ENCODE measurements at places on chromosomes 7 and 10.
A peak's percentile ranks its signal among the peaks of the same experiment; 100 is the strongest.

DNA sequence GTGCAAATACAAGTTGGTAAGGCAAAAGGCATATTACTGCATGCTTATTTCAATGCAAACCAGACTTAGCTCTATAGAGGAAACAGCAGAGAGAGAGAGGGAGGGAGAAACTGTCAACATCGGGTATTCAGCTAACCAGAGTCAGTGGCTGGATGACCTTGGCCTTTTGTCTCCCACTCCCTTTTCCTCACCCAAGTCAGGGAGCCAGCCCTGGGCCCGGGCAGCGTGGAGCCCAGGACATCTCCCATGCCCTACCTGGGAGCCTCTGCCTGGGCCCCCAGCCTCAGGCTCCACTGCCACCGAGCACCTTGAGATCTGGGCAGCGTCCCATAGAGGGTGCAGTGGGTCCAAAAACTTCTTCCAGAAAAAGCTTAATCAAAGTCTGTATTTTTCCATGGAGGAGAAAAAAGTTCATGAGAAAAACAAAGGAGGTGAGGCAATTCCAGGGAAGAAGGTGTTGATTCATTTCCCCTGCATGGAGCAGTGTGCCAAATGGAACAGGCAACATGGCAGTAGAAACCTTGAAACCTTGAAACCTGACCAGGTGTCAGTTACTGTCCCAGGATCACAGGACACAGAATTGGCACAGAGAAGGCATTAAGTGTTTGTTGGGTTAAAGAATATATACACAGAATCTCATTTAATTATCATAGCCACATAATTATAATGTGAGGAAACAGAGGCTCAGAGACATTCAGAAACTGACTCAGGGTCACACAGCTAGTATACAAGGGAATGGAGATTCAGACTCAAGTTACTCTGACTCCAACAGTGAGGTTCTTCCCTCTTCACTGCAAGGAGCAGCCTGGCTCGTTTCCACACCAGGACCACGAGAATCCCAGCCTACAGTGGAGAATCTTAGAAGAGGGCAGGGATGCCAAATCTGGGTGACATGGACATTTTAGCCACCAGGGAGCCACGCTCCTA is 5.8 kb upstream of the NCOA4 start:
- DNase-seq, result no peak

DNA sequence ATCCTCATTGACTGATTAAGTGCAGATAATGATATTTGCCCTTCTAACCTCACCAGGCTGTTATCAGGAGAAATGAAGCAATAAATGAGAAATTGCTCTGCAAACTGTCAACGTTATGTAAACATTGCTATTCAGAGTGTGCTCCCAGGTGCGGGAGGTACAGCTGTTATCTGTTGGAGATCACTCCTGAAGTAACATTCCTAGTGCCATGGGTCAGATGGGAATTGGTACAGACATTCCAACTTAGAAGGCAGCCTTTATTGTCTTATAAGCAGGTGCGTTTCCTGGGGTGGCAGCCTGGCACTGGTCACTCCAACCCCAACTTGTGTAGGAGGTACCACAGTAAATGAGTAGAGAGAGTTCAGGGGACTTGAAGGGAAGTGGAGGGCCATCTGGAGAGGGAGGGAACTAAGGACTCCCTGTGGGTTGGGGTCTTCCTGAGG is 36.8 kb downstream of the HK1 start:
- peak; percentile 71 for DNase-seq

DNA sequence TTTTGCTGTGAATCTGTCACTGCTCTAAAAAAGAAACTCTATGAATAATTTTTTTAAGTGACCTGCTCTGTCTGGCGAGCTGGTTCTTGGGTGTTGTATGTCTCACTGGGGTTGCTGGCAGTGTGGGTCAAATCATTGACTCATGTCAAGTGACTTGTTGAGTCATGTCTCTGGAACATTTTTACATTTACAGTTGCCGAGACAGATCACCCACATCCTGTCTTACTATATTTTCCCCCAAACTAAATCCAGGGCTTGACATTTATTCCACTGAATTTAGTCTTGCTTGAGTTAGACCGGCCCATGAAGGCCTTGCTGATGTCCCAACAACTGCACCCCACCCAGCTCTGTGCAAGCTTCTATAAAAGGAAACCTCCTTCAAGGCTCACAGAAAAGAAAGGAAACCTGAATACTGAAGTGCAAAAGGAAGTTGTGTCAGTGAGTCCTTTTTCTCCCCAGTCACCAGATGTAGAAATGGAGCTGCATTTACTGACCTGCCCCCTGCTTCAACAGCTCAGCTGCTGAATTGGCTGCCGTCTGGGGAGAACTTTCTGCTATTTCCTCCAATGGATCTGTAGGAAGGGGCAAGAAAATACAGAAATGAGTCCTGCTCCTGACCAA is 290.3 kb downstream of the TNS3 start:
- peak; percentile 30 for DNase-seq

- no peak for DNase-seq
Observed at GRCh38 chr7:156162451-156162850, 350.2 kb upstream of the SHH start.

- DNase-seq, result no peak
Observed at GRCh38 chr7:77420986-77421672, 5.0 kb upstream of the GSAP start.

DNA sequence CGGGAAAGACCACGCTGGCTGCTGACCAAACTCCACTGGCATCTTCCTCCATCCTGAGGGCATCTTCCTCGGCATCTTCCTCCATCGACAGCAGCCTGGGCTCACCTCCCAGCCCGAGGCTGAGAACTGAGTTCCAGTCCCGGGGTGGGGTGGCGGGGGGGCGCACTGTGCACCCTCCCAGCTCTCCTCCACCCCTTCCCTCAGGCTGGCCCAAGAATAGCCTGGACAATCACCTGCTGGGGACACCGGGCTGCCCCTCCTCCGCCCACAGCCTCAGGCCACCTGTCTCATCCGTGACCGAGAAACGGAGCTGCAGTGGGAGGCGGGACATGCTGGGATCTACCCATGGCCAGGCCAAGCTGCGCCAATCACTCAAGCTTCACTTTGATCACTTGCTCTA is 37.2 kb downstream of the DIP2C start:
- no peak for DNase-seq

DNA sequence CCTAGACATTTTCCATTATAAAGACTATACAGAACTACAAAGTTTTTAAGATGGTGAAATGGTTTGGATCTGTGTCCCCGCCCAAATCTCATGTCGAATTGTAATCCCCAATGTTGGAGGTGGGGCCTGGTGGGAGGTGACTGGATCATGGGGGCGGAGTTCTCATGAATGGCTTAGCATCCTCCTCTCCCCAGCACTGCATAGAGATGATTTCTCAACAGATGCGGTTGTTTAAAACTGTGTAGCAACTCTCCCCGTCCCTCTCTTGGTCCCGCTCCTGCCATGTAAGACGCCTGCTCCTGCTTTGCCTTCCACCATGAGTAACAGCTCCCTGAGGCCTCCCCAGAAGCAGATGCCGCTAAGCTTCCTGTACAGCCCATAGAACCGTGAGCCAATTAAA is 1.6 kb downstream of the FAM133B start:
- DNase-seq, result peak; percentile 41

DNA sequence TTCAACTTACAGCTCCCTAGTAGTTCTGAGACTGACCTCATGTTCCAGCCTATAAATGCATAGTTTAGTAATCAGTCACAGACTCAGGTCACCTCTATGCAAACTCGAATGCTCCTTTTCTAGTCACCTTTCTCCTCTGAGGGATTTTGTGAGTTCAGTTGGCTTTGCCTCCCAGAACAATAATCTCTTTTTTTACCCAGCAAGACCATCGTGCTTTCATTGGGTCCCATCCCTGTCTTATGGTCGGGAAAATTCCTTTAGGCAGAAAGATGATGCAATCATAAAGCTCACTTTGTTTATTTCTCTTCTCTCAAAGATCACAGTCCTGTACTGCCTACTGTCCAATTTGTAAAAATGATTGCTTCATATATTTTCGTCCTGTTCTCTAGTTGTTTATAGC is 38.4 kb downstream of the TWIST1 start:
- no peak for DNase-seq

DNA sequence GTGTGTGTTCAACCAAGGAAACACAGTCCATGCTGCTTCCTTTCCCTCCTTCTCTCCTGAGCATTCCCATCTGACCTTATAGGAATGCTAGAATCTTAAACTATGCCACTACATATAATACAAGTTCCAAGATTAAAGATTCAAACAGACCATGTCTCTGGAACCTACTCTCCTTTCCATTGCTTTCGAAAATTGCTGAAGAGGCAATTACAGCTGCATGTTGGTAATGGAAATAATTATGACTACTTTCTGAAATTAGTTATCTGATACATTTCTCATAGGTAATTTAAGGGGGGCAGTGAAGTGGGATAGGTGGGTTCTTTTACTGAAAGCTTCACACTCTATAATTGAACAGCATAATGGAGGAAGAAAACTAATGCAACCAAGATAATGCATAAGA is 285.9 kb upstream of the YAE1 start:
- no peak for DNase-seq

DNA sequence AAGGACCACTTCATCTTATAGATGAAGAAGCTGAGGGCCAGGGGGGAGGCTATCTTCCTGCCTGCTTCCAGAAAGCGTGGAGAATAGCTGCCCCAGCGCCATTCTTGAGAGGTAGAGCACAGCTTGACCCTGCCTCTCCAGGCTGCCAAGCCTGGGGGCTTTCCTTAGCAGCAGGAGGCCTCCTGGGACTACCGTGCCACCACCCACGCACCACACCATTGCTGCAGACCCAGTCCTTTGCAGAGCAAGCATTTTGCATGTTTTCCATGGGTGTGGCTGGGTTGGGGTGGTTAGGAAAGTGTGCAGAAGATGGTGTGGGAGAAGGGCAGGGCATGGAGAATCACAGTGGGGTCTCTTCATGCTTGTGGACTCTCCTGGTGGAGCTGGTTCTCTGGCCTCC is 64.9 kb downstream of the TBXAS1 start:
- DNase-seq, result no peak

GRCh38 chr10:14670551-14671240 is 104.0 kb downstream of the FAM107B start:
- DNase-seq, result no peak

DNA sequence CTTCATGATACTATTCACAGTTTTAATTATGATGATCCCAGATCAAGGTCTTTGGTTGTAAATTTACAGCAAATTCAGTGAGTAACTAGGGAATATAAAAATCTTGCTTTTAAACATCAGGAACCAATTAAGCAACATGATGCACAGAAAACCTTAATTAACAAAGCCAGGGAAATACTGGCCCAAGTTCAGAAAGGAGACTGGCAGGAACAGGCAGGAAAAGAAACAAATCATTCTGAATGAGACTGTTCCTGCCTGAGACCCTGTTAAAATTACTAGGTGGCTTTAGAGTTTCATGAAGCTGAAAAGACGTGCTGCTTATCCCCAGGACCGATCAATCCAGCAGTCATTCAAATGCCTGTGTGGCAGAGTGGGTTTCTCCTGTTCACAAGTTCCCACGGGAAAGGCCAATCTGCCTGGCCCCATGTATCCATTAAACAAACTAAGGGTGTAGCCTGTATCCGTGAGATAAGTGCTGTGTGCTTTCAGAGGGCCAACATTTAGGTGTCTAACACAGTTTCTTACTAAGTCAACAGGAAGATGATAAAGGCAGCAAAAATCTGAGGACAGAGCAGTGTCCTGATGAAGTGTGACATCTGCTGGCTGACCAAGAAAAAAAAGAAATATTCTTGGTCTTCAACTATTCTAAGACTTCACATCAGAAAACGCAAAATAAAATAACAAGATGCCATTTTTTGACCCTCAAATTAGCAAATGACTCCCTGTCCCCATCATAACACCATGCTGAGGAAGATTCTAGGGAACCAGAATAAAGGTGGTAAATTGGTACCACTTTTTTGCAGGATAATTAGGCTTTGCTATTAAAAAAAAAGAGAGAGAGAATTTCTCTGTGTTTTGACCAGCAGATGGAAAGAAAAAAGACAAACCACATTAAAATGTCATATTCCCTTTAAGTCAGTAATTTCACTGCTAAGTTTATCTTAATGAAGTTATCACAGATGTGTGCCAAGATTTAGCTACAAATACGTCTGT is 34.2 kb downstream of the PUS7 start:
- DNase-seq, result peak; percentile 44

DNA sequence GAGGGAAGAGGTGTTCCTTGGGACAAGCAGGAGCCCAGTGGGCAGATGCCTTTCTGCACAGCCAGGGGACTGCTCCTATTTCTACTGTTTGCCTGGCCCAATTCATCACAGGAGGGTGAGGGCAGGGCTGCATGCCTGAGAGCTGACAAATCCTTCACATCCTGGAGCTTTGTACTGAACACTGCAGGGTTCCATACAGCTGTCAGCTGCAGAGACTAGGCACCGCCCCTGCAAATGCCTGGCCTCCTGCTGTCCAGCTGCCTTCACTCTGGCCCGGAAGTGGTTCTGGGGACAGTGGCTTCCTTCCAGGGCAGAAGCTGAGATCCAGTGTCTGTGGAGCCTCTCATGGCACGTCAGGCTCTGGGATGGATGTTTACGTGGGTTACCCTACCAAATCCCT is 470.7 kb downstream of the DNAJB6 start:
- DNase-seq, result no peak

DNA sequence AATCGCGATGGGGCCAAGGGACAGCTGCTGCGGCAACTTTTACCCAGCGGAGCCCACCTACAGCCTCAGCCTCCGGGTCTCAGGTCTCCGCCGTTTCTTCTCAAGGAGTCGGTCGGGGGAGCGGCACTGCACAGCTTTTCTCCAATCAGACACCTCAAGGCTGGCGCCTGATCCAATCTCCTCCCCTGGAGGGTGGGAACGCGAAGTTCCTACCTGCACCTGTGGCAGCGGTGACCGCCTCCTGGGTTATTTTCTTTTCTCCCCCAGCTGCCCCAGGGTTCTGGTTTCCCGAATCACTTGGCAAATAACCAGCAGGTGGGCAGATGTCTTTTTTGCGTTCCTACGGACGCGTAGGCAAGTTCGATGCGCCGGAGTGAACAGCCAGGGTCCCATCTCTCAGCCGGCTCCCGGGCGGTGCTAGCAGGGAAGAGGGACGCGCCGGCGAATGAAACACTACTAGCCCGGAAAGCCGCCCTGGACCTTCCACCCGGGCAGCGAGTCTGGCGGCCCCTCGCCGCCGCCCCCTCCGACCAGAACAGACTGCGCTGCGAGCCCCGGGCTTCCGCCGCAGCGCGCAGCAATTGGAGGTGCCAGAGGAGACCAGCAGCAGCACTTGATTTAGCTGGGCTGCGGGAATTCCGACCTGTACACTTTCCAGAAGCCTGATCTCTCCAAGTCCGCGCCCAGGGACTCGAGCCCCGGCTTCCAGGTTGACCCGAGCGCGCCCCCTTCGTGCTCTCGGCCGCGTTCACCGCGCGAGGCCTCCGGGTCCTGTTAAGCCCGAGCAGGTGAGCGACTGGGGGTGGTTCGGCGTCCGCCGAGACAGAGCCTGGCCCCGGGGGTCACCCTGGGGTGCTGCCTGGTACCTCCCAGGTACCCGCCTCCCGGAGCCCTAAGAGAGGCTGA is at the start of gene PRR15:
Gene PRR15 (plus strand): TSS at position 246 of the 906 bp plus-strand sequence. CDS start 2,495 bp downstream, outside the sequence.
- peak; percentile 67 for DNase-seq

- DNase-seq, result no peak
Observed at GRCh38 chr10:1670541-1671365, 66.6 kb downstream of the ADARB2 start.

DNA sequence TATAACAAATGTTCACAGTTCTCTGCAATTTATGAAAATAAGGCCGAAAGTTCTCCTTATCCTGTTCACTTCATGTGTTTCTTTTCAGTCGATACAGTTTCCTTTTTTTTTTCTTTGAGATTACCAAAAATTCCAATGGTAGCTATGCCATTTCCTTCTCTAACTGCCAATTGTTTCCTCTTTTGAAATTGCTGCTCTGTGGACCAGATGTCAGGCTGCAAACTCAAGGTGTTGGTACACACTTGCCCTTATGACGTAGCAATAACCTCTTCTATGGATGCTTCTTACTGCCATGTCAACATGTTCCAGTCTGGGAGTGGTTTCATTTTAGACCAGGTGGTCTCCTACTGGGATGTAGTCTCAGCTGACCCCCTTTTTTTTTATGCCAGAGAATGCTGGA is 52.9 kb downstream of the CASD1 start:
- DNase-seq, result no peak

Measured in hematopoietic multipotent progenitor cell treated with erythropoietin and hydrocortisone succinate and interleukin-3 and kit ligand, for 6 days (in vitro differentiated cells).